Activated CD4-positive, alpha-beta T cell treated with anti-CD3 and anti-CD28 coated beads, Interleukin-2, amount 10 ng/mL, durations not matched to agents 24 days and 14 days (primary cell): ENCODE measurements at places on chromosomes 3 and 15. TPM values are rescaled to one million over a fixed set of nuclear protein-coding genes. Genes with fewer than 3 reads are reported as not detected.

The NPRL2 gene
- 38.1 and 43.0 TPM in 2 replicates for total RNA-seq

The DPH6 gene
- total RNA-seq, result 13.2 and 15.2 TPM in 2 replicates

The GRAMD1C gene
- total RNA-seq, result not detected in 2 replicates

The TMEM43 gene
- total RNA-seq, result 38.7 and 39.4 TPM in 2 replicates

The IGSF10 gene
- total RNA-seq, result not detected in 2 replicates

The UROC1 gene
- total RNA-seq, result not detected in 2 replicates

The RPP14 gene
- 22.7 and 25.2 TPM in 2 replicates for total RNA-seq

The NSMCE3 gene
- total RNA-seq, result 8.9 and 10.0 TPM in 2 replicates

The CRYGS gene
- total RNA-seq, result 4.4 and 4.8 TPM in 2 replicates

The STARD9 gene
- 7.2 and 8.8 TPM in 2 replicates for total RNA-seq

The SAMMSON gene
- total RNA-seq, result not detected in 2 replicates

The GBE1 gene
- 39.1 and 40.8 TPM in 2 replicates for total RNA-seq

The COL6A6 gene
- total RNA-seq, result not detected in 2 replicates

The BOC gene
- 1.4 and 1.9 TPM in 2 replicates for total RNA-seq

The SYNPR gene
- total RNA-seq, result not detected in 2 replicates

The CHRFAM7A gene
- not detected in 2 replicates for total RNA-seq

The TLNRD1 gene
- total RNA-seq, result 25.6 and 25.8 TPM in 2 replicates

The DLEC1 gene
- 0.17 and 0.54 TPM in 2 replicates for total RNA-seq

The HCN4 gene
- total RNA-seq, result not detected in 2 replicates

The MEX3B gene
- 1.1 TPM in 2 replicates for total RNA-seq

The FAM240A gene
- total RNA-seq, result not detected in 2 replicates

The TM4SF1 gene
- 0.26 and 0.28 TPM in 2 replicates for total RNA-seq

The ARHGEF3 gene
- 52.7 and 54.4 TPM in 2 replicates for total RNA-seq

The NANOGP8 gene
- not detected in 2 replicates for total RNA-seq

The ASB14 gene
- total RNA-seq, result not detected in 2 replicates

The GABRB3 gene
- total RNA-seq, result not detected in 2 replicates

The CHAC1 gene
- 8.4 and 9.8 TPM in 2 replicates for total RNA-seq

The RTP1 gene
- not detected in 2 replicates for total RNA-seq

The FANCD2OS gene
- total RNA-seq, result not detected in 2 replicates

The ST3GAL6 gene
- total RNA-seq, result 0.19 TPM in 1 of 2 replicates, not detected in the other

The STARD5 gene
- 4.6 and 5.8 TPM in 2 replicates for total RNA-seq

The GOLGA6L1 gene
- total RNA-seq, result not detected in 2 replicates

The RPS17 gene
- 2,675 and 2,728 TPM in 2 replicates for total RNA-seq

The NTRK3 gene
- total RNA-seq, result 0.37 and 1.6 TPM in 2 replicates

The PPM1L gene
- total RNA-seq, result 2.7 and 2.9 TPM in 2 replicates

The KBTBD13 gene
- total RNA-seq, result not detected in 2 replicates

The NOX5 gene
- total RNA-seq, result not detected in 2 replicates

The KLHL6 gene
- total RNA-seq, result 44.9 and 47.1 TPM in 2 replicates

The CCNB2 gene
- total RNA-seq, result 38.6 and 39.2 TPM in 2 replicates

The WDR76 gene
- total RNA-seq, result 76.6 and 80.4 TPM in 2 replicates

The DISP2 gene
- 0.02 and 0.05 TPM in 2 replicates for total RNA-seq

The OR5K3 gene
- total RNA-seq, result not detected in 2 replicates

The ECE2 gene
- total RNA-seq, result not detected in 2 replicates

The CILP gene
- 0.02 TPM in 2 replicates for total RNA-seq

The P2RY13 gene
- not detected in 2 replicates for total RNA-seq

The EXD1 gene
- total RNA-seq, result not detected in 2 replicates

The PLD1 gene
- total RNA-seq, result 0.09 TPM in 1 of 2 replicates, not detected in the other

The EEF1AKMT4 gene
- 14.3 and 15.9 TPM in 2 replicates for total RNA-seq

The ADGRG7 gene
- total RNA-seq, result not detected in 2 replicates

The GRM2 gene
- total RNA-seq, result 0.24 and 0.86 TPM in 2 replicates

The IGDCC3 gene
- not detected in 2 replicates for total RNA-seq

The SEMA3B gene
- total RNA-seq, result 0.45 and 0.82 TPM in 2 replicates
